ENCODE measurements at places on chromosomes 3 and 15.

DNA sequence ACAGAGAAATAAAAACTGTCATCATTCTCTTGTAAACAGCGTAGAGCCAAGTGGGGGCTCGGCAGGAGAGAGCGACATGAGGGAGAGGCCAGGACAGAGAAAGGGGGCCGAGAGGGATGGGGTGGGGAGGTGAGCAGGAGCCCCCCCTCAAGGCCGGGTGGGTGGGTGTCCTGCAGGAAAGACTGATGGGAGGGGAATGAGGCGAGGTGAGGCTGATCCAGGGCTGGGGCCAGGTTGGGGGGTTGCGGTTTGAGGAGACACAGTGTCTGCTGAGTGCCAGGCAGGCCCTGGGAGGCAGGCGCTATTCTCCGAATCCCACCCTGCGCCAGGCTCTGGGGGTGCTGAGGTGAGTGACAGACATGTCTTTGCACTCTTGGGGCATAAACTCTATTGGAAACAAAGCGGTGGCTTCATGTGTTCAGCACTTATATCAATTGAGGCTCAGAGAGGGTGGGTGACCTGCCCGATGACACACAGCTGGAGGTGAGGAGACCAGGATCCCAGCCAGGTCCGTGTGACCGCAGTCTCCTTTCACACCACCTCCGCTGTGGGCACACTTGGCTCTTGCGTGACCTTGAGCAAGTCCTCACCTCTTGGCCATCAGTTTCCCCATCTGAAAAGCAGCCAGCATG is 19.6 kb upstream of the CSPG4 start:
- DNase-seq = no peak

GRCh38 chr3:186525369-186526255 is 18.6 kb downstream of the CRYGS start:
- DNase-seq = no peak

- no peak for DNase-seq
Observed at GRCh38 chr15:87224404-87224803, 1032.1 kb downstream of the NTRK3 start.

- no peak for DNase-seq
Observed at GRCh38 chr3:30263238-30263924, 343.0 kb upstream of the TGFBR2 start.

DNA sequence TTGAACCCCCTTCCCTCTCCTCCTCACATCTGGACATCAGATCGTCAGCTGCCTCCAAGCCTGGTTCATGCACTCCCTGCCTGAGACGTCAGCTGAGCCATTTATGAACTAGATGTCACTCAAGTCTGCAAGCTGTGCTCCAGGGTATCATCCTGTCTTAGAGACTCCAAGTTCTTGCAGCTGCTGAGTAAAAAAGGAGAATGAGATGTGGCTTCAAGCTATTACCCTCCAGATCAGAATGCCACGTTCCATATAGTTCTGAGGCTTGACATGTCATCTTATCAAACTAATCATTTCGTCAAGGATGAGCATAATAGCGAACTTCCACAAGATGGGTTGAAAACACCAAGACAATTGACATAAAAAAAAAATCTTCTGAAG is 766.3 kb downstream of the TBL1XR1 start:
- no peak for DNase-seq

DNA sequence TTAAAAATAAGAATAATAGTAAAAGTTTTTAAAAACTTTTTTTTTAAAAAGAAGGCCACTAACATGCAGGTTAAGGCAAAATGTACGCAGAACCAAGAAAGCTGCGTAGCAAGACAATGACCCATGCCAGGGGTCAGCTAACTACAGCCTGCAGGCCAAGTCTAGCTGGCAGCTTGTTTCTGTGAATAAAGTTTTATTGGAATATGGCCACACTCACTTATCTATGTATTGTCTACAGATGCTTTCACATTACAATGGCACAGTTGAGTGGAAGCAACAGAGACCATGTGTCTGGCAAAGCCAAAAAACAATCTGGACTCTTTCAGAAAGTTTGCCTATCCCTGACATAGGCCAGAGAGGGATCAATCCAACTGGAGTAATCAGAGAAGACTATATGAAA is 46.7 kb downstream of the WWTR1 start:
- DNase-seq = no peak

DNA sequence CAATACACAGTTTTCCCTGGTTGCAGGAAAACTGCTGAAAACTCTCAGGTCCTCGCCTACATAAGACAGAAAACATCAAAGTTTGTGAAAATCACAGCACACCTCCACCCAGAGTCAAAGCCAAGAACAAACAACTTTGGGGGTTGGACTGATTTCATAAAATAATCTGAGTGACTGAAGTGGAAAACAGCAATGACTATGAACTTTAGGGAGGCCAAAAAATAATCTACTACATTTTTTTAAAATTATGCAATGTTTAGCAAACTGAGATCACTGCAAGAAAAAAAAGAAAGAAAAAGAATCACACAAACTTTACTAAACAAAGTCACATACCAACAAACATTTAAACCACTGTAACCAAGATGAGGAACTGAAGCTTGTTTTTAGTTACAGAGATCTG is 15.9 kb upstream of the FOXP1 start:
- no peak for DNase-seq

GRCh38 chr3:165549665-165550064 is 287.6 kb downstream of the BCHE start:
- DNase-seq = no peak
